Smooth muscle cell of the brain vasculature (primary cell): ENCODE measurements at places on chromosomes 4 and X.

DNA sequence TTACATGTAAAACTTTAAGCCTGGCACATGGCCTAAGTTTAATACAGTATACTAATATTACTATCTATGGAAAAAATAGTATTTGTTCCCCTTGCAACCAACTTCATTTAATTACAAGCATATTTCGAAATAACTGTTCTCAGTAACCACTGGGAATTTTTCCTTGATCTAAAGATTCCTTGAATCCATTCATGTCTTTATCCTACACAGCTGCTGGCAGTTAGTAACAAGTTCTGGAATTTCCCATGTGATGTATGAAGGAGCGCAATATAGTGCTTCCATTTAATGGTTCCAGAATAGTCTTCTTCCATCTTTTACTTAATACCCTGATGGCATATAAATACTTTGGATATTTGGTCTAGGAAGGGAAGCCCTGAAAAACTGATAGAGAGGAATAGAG is 136.5 kb downstream of the AASDH start:
- no peak for DNase-seq

- DNase-seq, result no peak
Measured at GRCh38 chrX:47797084-47797483, 39.6 kb upstream of the ZNF81 start.

DNA sequence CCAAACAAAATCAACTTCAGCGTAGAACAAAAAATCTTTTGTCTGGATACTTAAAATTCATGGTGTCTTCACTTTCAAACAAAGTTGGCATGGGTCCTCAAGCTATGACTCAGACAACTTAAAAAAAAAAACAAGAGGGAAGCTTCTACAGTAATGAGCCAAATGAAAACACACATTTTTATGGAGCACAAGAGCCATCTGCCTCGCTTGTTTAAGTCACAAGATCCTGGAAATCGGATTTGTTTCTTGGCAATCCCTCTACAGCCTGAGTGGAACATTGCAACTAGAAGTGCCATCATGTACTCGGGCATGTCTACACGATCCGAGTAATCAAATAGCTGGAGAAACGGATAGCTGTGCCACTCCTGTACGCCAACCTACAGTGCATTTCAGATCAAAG is 22.6 kb downstream of the LAMP2 start:
- DNase-seq, result no peak

- no peak for DNase-seq
Measured at GRCh38 chrX:15546745-15547144, 46.1 kb downstream of the BMX start.

DNA sequence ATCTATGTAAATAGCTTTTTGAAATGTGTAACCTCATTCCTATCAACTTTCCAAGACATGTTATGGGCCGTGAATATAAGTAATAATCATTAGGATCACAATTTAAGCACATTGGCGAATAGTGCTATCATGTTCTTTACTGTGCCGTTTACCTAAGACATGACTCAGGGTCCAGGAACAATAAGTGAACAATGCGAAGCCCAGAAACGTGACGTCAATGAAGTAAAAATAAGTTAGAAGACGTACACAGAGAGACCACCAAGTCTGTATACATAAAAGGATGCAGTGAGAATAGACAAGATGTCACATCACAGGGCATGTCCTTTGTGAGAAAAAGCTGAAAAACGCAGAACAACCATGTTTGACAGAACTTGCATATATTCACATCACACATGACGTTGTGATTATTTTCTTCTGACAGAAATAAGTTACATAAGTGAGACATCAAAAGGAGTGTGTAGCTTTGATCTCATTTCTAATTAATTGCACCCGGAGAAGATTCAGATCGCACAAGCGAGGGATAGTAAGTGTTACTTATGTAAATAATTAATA is 49.4 kb upstream of the FAT1 start:
- DNase-seq, result no peak

DNA sequence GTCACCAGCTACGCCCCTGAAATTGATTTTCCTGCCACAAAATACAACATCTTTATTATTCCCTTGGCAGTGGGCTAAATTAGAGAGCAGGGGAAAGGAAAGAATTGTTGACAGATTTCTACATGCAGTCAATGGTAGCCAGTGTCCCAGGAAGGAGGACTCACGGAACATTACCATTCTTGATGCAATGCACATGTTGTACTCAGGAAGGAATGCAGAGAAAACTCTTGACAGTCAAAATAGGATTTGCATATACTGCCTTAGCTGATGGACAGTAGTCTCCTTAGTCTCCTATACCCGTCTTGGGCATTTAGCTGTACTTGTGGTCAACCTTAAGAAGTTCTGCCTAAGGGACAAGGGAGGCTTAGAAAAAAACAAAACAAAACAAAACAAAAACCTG is 158.0 kb upstream of the GYPA start:
- no peak for DNase-seq

GRCh38 chr4:95293014-95293413 is 255.8 kb downstream of the UNC5C start:
- no peak for DNase-seq

GRCh38 chr4:27082776-27083175 is 222.1 kb downstream of the STIM2 start:
- no peak for DNase-seq

DNA sequence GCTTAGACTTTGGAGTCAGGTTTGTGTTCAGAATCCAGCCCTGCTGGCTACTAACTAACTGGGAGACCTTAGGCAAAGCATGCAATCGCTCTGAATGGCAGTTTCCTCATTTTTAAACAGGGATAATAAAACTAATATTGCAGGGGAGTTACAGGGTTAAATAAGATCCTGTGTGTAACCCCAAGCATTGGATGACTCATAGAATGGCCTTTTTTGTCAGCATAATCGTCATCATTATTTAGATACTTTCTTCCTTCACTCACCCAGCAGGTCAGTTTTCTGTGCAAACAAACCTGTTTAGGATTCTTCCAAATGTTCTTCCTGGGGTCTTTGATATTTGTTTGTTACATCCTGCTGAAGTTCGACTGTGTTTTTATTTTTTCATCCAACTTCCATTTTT is 208.2 kb downstream of the EVC2 start:
- DNase-seq, result no peak

GRCh38 chr4:39036172-39036571 is 4.0 kb upstream of the TMEM156 start:
- DNase-seq, result no peak

DNA sequence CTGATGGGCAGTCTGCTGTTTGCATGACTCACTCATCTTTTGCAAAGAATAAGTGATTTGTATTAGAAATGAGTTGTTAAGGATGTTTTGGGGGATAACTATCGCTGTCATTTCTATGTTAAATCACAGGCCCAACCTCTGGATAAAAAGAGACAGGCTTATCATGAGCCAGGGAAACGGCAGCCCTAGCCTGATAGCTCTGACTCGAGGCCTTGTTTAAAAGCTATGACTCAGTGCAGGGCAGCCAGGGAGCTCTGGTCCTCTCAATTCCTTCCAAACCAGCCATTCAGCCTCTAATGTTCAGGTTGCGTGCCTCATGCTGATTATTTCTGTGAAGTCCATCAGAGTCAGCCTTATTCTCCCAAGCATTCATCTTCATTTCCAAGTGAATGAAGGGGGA is 305.9 kb upstream of the HAND2 start:
- no peak for DNase-seq

DNA sequence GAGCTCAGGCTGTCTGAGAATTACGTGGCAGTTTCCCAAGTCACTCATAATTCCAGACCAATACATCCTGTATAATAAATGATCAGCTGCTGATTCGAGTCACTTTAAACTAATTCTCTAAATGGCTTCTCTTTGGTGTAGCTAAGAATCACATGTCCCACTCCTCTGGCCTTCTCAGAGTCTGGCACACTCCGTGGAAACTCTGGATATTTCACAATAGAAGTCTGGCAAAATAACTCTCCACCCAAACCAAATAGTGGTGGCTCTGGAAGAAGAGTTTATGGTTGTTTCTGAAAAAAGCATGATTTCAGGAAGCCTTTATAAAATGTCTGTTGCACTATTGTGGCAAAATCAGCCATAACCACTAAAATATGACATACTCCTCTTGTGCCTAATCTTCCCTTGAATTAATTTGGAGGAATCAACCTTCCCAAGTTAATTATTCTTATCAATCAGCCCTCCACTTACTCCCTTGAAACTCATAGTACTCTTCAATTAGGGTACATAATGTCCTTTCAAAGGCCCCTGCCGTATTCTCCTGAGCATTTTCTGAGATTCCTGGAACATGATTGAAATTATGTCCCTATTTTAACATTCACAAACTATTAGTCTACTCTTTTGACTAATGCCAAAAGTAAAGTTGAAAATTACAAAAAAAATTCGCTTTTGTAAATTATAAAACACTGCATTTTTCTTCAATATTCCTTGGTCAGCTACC is 991.6 kb downstream of the FAT4 start:
- DNase-seq, result no peak

DNA sequence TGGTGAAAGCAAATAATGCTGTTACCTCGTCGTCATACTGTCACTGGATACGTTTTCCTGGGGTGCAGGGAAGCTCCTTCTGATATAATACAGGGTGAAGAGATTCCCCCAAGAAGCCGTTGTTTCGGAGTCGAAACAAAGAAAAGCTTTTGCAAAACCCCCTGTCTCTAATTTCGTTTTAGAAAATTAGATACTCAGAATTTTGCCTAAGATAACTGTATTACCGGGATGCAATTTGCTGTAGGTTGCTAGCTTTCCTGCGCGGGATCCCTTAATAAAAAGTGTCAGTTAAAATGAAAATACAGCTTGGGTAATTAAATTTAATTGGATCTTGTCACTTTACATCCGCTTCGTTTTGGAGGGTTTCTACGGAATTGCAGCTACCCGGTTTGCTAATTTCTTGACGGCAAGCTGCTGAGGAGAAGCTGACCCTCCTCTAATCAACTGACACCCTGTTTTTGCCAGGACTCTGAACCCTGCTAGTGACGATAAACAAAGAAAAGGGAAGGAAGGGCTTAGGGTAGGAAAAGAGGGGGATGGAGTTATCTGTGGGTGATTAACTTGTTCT is 174.6 kb downstream of the SHOX start:
- DNase-seq, result no peak

- DNase-seq, result no peak
Measured at GRCh38 chrX:112834031-112834845, 6.4 kb downstream of the AMOT start.

GRCh38 chrX:38879631-38880220 is 78.5 kb downstream of the MID1IP1 start:
- DNase-seq, result no peak
